Stimulated activated CD8-positive, alpha-beta memory T cell treated with anti-CD3 and anti-CD28 coated beads, Interleukin-15, amount 100 ng/mL, for 48 hours (primary cell): ENCODE measurements at places on chromosomes 2 and 18.

DNA sequence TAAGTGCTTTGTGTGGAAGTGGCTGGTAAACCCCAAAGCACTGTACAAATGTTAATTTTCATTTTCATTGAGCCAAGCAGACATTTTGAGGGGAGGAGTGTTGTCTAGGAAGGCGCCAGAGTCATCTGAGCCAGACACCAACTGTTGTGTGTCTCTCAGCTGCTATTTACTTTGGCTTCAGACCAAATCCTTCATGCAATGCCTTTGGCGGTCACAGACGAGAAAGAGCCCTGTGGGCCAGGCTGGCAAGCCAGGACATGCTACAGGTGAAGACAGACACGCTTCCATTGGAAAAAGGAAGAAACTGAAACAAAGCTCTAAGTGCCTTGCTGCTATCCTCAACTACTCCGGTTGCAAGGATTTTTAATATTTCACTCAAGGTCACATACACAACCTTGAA, 115.4 kb upstream of the CDC42EP3 start:
- no peak for DNase-seq

GRCh38 chr2:64327510-64328414, 126.2 kb upstream of the LGALSL start:
- peak; percentile 44 for DNase-seq

GRCh38 chr2:73031725-73032701, 39.5 kb downstream of the SFXN5 start:
- no peak for DNase-seq

DNA sequence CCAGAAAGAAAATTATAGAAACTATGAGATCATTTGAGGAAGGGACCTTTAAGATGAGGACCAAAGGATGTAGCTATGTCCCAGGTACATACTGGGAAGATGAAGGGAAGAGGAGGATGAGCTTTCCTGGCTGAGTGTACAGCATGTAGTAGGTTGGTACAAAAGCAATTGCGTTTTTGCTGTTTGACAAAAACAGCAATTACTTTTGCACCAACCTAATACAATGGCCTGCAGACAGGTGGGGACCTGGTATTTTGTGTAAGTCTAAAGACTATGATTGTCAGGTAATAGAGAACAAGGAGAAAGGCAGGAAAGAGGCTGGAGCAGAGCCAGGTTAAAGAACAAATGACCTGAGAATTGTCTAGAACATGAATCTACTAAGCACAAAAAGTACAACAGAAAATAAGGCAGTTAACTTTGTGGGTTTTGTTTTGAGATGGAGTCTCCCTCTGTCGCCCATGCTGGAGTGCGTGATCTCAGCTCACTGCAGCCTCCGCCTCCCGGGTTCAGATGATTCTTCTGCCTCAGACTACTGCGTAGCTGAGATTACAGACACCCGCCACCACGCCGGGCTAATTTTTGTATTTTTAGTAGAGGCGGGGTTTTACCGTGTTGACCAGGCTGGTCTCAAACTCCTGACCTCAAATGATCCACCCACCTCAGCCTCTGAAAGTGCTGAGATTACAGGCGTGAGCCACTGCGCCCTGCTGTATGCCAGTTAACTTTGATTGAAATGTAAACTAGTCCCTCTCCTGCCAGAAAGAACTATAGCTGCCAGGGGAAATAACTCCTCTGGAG, 3.2 kb upstream of the TGOLN2 start:
- DNase-seq: no peak

GRCh38 chr2:9167718-9168657, 38.6 kb upstream of the ASAP2 start:
- DNase-seq: no peak

DNA sequence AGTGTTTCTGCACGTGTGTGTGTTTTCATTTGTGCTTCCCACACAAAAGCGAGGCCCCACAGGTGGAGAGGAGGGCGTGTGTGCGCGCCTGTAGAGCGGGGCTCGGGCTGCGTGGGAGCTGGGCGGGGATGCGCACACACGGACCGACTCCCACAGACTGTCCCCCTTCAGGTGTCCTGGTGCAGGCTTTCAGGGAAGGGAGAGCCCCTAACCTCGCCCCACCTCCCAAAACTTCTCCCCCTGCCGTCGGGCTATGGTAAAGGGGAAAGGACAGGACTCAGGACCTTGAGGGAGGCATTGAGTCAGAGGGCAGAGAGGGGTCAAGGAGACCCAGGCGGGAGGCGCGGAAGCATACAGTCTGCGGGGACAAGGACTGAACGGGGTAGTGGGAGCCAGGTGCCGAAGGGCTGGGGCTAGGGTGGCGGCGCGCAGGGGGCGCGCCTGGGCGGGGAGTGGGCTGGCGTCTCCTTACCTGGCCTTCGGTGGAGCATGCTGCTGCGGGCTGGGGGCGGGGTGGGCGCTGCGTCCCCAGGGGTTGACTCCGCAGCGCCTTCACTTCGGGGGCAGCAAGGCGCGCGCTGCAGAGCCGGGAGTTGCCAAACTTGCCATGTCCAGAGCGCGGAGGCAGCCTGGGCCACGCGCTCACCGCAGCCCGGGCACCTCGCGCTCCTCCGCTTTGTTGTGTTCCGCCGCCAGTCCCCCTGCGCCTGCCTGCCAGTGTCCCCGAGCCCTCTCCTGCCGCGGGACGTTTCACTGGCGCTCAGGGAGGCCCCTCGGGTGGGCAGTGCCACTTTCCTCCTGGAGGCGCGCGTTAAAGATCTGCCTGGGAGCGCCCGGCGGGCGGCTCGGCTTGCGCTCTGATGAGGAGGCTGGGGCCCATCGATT, 302.0 kb downstream of the NCKAP5 start:
- DNase-seq: no peak

- no peak for DNase-seq
Observed at GRCh38 chr2:126860385-126860784, 38.3 kb upstream of the TEX51 start.

- peak; percentile 25 for DNase-seq
Observed at GRCh38 chr2:70043252-70043875, 43.9 kb upstream of the PCBP1 start.

DNA sequence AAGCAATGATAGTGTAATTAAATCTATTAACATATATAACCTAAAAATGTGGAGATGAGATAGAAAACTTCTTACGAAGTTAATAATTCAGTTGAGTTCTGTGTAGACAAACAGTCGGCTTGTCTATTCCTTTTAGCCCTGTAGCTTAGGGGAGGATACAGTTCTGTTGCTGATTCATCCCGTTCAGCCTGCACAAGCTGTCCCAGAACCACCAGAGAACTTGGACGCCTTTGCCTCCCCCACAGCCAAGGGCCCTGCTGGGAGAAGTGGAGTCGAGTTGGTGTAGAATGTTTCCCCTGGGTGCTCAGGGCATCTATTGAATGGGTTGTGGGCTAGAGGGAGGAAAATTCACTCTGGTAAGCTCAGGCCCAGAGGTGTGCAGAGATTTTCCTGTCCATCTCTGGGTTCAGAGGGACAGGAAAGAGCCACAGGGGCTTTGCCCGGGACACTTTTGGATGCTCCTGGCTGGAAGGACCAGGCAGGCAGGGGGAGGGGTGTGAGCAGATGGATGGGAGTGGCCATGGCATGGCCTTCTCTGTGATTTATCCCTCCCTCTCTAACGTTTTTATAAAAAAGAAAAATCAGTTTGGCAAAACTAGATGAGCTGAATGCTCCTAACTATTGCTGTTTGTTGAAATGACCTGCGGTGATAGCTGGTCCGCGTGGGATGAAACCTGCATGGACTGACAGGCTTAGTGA, 42.8 kb upstream of the GALR1 start:
- DNase-seq: no peak

DNA sequence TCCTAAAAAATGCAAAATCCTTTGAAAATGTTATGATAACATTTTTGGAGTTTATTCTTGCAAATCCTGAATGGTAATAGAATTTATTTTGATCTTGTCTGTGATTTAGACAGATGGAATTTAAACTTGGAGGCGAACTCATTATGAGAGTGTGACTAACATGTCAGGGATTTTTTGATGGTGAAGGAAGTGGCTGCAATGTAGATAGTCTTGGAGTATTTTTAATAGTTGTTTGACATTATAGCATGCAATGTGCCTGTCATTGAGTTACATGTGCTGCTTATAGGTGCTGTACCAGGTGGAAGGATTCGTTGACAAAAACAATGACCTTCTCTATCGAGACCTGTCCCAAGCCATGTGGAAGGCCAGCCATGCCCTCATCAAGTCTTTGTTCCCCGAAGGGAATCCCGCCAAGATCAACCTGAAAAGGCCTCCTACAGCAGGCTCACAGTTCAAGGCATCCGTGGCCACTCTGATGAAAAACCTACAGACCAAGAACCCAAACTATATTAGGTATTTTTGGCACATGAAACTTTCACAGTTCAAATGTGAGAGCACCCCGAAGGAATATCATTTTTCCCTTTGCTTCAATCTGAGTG, 141.8 kb downstream of the MYO1B start:
- no peak for DNase-seq

- no peak for DNase-seq
Observed at GRCh38 chr18:23171581-23172156, 36.4 kb downstream of the CABLES1 start.

DNA sequence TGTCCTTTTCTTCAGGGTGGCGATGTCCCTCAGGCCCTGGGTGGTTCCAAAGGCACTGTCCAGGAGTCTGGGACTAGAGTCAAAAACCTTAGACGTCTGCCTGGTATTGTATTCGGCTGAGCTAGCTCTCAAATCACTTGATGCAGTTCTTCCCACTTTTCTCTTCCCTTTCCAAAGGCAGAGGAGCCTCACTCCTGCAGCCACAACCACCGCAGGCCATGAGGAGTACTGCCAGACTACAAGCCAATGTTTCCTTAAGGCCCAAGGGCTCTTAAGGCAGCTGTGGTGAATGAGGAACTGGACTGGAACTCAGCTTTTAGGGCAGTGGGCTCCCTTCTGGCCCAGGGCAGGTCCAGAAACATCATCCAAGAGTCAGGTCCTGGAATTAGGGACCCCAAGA, 360.7 kb downstream of the SPAG16 start:
- no peak for DNase-seq

GRCh38 chr2:228655331-228655730, 473.8 kb upstream of the SPHKAP start:
- no peak for DNase-seq

DNA sequence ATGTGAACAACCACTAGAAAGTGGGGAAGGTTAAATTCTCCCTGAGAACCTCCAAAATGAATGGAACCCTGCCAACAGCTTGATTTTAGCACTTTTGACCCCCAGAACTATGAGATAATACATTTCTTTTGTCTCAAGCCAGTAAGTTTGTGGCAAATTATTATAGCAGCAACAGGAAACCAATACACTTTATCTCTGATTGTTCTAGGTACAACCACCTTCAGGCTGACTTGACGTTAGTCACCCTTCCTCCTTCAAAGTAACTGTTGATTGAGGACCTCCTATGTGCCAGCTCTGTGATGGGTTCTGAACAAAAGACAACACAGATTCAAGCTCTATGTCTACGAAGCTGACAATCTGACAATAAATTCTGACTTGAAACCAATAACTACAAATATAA, 318.9 kb downstream of the NCKAP5 start:
- no peak for DNase-seq

- no peak for DNase-seq
Observed at GRCh38 chr2:225398372-225398771, 1.1 kb upstream of the NYAP2 start.

DNA sequence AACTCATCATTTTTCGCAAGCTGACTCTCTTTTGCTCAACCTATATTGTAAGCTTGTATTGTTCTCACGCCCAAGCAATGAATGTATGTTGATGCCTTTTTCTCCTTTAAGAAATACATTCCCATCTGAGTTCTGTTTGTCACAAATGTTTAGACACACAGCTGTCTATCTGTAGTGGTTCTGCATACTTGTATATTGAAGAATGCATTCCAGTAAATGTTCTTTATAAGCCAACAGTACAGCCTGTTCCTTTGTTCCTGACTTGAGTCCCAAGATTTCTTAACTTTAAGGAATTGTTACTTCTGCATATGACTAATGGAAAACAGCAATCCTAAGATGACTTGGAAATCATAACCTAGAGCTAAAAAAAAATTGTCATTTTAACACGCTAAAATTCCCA, 849.1 kb upstream of the POU3F3 start:
- DNase-seq: no peak

DNA sequence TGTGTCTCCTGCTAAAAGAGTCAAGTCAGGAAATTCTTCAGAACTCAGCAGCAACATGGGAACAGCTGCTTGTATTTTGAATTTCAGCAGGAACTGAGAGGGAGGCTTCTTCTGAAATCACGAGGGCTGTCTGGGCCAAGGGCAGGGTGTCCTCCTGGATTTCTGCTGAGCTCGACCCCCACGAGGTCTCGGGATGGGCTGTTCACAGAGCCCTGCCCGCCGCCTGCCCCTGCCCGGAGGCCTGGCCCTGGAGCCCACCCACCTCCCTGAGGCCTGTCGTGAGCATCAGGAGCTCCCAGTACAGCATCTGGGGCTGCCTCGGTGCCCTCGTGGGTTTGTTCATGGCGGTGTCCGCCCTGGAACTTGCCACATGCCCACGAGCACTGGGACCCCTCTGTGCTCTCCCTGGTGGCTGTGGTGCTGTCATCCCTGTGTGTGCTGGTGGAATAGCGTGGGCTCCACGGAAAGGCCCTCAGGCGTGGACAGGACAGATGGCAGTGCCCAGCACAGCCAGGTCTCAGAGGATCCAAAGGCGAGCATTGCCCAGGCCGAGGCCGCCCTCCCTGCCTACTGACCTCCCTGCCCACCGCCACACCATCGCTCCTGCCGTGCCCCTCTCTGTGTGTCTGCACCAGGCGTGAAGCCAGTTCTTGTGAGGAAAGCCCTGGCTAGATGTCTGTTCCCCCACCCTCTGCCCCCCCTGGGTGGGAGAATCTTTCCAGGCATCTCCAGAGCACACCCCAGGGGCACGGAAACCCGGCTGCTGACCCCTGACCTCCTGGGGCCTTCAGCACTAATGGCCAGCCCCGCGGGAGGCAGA, 25.9 kb downstream of the RAMP1 start:
- DNase-seq: no peak

DNA sequence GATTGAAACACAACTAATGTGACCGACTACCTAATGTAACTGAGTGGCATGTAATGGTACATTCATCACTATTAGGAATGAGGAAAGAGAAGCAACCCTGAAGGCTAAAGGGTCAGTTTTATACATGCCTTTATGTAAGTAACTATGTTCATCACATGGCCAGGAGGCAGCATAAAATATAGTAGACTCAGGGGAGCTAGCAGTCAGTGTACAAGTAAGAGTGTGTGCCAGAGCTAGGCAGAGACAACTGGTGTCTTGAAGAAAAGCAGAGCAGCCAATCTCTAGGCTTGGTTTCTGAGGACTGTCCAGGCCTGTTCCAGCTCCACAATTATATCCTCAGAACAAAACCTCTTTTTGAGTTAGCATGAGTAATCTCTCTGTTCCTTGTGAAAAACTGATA, 18.1 kb downstream of the SMAD2 start:
- no peak for DNase-seq

DNA sequence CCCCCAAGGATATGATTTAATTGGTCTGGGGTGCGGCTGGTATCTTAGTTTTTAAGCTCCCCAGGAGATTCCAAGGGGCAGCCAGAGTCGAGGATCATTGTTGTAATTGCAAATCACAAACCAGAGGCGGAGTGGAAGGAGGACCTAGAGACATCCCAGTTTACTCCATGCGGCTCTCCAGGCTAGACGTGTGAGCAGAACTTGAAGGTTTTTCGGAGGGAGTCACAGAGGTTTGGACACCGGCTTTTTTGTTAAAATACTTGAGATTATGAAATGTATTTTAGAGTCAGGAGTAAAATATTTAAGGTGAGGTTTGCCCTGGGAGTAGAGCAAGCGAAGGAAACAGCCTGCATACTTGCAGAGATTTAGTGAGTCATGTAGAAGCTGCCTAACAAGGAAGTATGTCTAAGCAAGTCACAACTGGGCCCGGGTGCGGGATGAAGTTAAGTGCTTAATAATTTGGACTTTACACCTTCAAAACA, 39.5 kb downstream of the TGOLN2 start:
- DNase-seq: no peak
